ENCODE measurements at places on chromosomes 6 and 20. TPM values are rescaled to one million over a fixed set of nuclear protein-coding genes. Genes with fewer than 3 reads are reported as not detected.

HCRTR2 gene
- total RNA-seq, result not detected

OR2H1 gene
- not detected for total RNA-seq

RIMS1 gene
- 4.5 TPM for total RNA-seq

TMEM200A gene
- 2.9 TPM for total RNA-seq

BPIFA2 gene
- not detected for total RNA-seq

Measured in neural crest cell (in vitro differentiated cells).